ENCODE measurements at places on chromosomes 5 and 9.
A peak's percentile ranks its signal among the peaks of the same experiment; 100 is the strongest.

GRCh38 chr9:87181670-87182069, 234.4 kb upstream of the GAS1 start:
- DNase-seq = no peak

- no peak for DNase-seq
These were observed 41.3 kb downstream of the ZNF366 start for GRCh38 chr5:72465601-72466563.

GRCh38 chr9:98993570-98993945, 49.9 kb downstream of the COL15A1 start:
- no peak for DNase-seq

DNA sequence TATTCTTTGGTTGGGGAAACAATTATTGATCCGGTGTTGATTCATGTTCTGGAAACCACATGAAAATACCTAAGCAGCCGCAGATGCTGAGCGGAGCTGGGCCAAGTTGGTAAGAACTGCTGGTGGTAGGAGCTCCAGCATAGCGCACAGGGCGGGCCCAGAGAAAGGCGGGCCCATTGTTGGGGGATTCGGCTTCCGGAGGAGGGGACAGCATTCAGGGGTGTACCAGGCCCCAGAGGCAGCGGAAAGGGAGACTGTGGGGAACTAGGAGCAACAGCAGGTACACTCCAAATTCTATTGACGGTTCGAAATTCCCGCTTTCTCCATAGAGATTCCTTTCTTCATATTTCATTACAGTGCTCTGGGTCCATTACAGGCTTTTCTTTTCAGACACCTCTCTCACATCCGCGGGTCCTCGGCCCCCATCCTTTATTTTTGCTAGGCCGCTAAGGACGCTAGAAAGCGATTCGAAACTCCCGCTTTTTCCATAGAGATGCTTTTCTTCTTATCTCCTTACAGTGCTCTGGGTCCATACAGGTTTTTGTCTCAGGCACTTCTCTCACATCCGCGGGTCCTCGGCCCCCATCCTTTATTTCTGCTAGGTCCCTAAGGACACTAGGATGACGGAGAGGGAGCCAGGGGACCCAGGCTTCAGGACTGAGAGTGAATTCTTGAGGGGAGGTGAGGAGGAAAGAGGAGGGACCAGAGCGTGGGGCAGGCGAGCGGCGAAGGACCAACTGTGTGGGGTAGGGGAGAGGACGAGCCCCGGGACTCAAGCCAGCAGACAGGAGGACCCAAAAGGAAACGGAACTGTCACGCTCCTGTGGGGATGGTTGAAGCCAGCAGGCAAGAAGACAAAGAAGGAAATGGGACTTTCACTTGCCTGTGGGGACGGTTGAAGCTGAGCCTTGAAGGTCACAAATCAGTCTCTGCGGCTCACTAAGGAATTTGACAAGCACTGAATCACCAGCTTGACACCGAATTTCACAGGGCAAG, at the start of gene CCDC152:
Gene CCDC152, plus strand, starts transcription at position 213 of the 996 bp plus-strand sequence. CDS start 2,304 bp downstream, outside the sequence.
- DNase-seq = no peak

DNA sequence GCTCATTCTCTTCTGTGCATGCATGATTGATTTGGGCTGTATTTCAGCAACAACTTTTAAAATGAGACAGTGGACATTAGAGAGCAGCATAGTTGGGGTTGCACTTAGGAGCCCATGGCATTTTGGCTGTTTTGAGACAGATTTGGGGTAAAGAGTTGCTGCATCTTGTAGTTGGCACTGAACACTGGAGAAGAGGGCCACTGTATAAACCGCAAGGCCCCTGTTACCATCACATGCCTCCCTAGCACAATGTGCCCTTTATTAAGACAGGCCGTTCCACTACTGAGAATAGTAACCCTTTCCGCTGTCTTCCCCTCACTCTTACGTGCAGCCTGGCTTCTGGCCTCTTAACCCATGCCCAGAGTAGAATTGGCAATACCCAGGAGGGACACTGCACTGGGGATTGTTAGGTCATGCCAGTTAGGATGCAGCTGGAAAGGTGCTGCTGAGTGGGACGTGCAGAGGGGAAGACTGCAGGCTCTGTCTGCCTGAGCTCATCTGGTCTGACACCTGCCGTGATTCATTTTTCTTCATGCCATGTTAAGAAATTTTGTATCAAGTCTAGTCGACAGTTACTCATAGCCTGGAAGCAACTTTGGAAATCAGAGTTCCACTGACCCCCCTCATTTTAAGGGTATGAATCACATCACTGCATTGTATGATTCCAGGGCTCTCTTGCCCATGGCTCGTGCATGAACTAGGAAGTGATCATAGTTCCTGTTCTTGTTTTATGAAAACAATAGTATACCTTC, 146.9 kb upstream of the DMRT1 start:
- DNase-seq = no peak

- DNase-seq = peak; percentile 80
These were observed 26.2 kb downstream of the TCF7 start for GRCh38 chr5:134140530-134141201.

DNA sequence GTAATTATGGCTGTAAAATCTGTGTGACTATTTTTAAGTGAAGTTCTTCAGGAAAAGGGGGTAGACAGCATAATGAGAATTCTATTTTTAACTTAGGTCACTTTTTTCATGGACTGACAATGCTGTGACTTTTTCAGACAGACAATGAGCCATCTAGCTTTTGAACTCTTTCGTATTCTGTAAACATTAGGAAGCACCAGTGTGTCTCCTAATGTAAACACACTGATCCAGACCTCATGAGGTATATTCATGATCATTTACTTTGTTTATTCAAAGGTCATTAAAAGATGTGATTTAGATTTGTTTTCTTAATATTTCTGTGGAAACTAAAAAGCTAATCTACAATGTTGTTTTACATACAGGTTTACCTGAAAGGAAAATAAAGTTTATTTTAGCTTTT, 352.6 kb downstream of the ADGRV1 start:
- DNase-seq = no peak

GRCh38 chr9:130579738-130580463, 524 bp downstream of the FUBP3 start:
- no peak for DNase-seq

- no peak for DNase-seq
These were observed 165.8 kb upstream of the MAP3K1 start for GRCh38 chr5:56649569-56649968.
